ENCODE measurements at places on chromosomes 4 and X.

DNA sequence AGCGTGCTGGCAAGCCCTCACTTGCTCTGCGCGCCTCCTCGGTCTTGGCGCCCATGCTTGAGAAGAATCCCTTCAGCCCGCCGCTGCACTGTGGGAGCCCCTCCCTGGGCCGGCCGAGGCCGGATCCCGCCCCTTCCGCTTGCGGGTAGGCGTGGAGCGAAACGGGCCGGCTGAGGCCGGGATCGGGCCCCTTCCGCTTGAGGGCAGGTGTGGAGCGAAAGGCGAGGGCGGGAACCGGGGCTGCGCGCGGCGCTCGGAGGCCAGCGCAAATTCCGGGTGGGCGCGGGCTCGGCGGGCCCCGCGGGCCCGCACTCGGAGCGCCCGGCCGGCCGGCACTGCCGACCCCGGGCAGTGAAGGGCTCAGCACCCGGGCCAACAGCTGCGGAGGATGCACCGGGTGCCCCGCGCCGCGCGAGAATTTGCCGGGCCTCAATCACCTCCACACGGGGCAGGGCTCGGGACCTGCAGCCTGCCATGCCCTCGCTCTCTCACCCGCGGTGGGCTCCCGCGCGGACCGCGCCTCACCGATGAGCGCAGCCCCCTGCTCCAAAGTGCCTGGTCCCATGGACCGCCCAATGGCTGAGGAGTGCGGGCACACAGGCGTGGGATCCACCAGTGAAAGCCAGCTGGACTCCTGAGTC is 58.1 kb upstream of the GBA3 start:
- DNase-seq: no peak

- DNase-seq: no peak
Measured at GRCh38 chrX:45352611-45353010, 151.9 kb upstream of the DIPK2B start.

DNA sequence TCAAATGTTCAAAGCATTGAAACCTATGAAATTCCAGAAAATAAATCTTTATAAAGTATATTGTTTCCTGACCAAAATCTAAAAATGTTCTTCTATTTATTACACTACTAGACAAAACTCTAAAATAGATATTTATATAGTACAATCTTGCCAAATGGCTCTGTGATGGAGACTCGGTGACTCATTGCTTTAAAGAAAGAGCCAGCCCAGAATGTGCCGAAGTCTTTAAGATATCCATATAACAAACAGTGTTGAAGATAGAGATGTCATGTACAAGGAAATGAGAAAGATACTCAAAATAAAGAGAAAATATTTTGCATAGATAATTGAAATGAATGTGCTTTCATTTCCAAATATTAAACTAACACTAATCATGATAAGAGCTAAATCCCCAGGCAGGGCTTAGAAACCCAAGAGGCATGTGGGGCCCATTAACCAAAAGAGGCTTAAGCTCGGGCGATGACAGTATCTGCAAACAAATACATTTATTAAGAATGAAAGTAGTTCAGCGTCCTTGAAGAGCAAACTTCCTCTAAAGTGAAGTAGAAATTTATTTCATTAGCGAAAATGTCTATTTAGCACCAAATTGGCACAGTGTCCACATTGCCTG is 102.1 kb upstream of the FAM9B start:
- DNase-seq: no peak

GRCh38 chrX:118595501-118596042 is 100.0 kb downstream of the DOCK11 start:
- no peak for DNase-seq

DNA sequence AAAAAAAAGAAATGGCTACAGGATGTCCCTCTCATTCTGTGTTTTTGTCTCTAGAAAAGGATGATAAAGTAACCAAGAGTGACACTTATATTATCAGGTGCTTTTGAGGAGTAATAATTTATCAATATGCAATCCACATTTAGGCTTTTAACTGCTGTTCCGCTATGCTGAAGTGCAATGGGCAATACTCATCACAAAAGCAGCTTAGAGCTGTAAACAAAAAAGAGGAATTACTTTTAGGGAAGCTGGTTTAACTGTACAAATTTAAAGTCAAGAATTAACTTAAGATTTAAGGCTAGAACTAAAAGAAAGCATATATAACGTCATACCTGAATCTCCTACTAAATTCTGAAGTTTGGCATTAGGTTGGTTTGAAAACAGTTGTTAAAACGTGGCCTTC is 93.5 kb upstream of the DDX3X start:
- DNase-seq: no peak

GRCh38 chrX:47200385-47201150 is 6.9 kb downstream of the UBA1 start:
- no peak for DNase-seq

GRCh38 chr4:81802285-81802846 is 330.7 kb upstream of the RASGEF1B start:
- no peak for DNase-seq

GRCh38 chr4:138204507-138204906 is 37.6 kb downstream of the SLC7A11 start:
- DNase-seq: no peak

DNA sequence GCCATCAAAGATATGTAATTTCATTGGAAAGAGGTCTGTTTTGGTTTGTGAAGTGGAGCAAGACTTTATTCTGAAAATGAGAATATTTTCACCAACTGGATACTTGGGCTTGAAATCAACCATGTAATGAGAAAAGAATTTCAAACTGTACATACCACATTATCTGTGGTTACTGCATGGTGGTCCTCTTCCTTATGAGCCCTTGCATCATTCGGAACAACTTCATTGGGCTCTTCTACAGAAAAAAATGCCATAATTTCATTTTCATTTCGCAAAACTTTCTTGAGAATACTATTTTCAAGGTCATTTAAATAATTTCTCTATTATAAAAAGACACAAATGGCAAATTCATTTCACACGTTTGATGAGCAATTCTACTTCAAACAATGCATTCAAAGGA is 148.6 kb upstream of the RPS6KA6 start:
- DNase-seq: no peak

- no peak for DNase-seq
Measured at GRCh38 chr4:22477136-22477812, 38.6 kb downstream of the ADGRA3 start.

- peak; percentile 23 for DNase-seq
Measured at GRCh38 chrX:1534301-1535168, 2.5 kb downstream of the P2RY8 start.

- no peak for DNase-seq
Measured at GRCh38 chr4:181874602-181875001, 368.6 kb upstream of the TENM3 start.

- no peak for DNase-seq
Measured at GRCh38 chr4:59243038-59243437, 1957.1 kb upstream of the ADGRL3 start.

DNA sequence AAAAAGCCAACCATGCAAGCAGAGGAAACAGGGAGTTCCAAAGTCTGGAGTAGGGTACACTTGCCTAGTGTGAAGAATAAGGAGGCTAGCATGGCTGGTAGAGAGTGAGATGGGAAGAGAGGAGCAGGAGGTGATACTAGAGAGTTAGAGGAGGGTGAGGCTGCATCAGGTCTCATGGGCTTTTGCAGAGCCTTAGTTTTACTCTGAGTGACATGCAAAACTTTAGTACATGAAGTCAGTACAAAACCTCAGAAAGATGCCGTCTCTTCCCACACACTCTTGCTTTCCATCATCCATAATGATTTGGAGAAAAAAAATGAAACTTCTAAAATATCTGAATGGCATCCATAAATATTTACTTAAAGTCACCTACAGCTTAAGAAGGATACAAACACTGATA is 5.0 kb downstream of the OPRPN start:
- DNase-seq: no peak

DNA sequence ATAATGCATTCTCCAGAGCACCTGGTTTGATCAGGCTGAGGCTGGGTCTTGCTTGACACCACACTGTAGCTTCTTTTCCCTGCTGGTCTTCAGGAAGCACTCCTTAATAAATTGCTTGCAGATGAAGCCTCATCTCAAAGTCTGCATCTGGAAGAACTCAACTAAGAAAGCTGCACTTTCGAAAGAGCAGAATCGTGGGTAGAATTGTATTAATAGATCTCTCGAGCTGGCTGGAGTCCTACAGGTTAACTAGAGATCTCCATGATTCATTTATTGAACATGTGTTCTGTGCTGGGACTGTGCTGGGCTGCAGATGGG is 152.7 kb downstream of the STK32B start:
- DNase-seq: no peak

DNA sequence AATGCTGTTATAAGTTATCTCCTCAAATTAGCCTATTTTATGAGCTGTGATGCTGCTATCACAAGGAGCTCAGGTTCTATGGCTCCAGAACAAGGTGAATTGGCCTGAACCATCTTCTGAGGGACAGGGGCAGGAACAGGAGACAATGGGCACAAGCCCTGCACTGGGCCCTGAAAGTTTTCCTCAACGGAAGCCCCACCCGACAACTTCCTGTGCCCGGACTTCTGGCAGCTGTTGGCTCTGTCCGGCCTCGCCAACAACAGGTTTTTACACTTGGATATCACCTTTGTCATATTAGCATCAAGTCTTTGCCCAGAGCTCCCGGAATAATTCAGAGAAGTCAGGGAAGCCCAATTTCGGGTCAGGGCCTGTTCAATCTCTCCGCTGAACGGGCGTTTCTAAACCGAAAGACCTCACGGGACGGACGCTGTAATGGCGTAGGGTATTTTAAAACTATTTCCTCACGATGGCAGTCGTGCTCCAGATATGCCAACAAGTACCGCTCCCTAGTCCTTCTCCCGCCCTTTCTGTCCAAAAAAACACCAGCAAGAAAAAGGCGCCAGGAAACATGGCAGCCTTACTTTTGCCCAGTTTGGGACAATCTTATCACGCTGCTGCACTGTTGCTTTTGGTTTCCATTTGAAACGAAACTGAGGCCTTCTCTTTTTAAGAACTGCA is 201.0 kb upstream of the STK26 start:
- no peak for DNase-seq

- no peak for DNase-seq
Measured at GRCh38 chr4:119070301-119070700, 65.3 kb upstream of the MYOZ2 start.

DNA sequence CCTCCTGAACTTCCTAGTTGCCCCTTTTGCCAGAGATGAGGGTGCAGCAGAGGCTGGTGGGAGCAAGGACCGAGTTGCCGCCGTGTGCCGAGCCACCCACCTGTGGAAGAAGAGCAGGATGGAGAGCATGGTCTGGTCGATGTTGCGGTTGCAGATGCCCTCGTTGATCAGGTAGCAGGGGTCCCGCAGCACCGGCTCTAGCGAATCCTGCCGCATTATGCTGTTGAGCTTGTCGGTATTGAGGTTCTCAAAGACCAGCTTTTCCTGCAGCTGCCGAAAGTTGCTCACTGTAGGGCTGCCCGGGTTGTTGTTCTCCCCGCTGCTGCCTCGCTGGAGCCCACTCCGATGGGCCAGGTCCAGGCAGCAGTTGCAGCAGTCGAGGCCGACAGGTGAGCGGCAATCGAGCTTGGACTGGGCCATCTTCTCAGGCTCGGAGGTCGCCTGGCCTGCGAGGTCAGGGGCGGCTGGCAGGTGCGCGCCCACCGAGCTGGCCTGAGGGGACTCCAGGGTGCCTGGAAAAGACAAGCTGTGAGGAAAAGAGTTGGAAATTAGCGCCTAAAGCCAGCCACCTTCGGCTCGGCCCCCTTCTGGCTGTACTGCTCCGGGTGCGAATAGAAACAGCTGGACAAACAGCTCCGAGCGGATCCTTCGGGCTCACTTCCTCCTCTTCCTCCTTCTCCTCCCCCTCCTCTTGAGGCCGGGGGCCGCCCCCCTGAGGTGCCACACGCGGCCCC is 420 bp downstream of the TSC22D3 start:
- DNase-seq: no peak
